ENCODE measurements at places on chromosomes 16 and 17. TPM values are rescaled to one million over a fixed set of nuclear protein-coding genes. Genes with fewer than 3 reads are reported as not detected.

- no peak for DNase-seq
These were observed 14.4 kb upstream of the EEF2K start for GRCh38 chr16:22191532-22192260.

- DNase-seq, result no peak
These were observed 33.1 kb upstream of the ST6GALNAC1 start for GRCh38 chr17:76676629-76677028.

- DNase-seq, result no peak
These were observed 61.6 kb downstream of the SKAP1 start for GRCh38 chr17:48368352-48368908.

DNA sequence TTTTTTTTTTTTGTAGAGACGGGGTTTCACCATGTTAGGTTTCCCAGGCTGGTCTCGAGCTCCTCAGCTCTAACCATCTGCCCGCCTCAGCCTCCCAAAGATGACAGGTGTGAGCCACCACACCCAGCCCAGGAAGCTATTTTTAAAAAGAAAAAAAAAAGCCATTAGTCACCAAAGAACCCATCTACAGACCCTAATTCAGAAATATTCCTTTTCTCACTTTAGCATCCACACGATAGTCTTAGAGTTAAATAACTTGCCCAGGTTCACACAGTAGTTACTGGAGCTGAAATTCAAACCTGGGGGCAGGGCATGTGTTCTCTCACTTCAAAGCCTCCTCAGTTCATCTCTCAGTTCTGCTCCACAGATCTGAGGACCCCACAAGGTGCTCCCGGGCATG is 70.3 kb upstream of the NOL11 start:
- DNase-seq, result no peak

DNA sequence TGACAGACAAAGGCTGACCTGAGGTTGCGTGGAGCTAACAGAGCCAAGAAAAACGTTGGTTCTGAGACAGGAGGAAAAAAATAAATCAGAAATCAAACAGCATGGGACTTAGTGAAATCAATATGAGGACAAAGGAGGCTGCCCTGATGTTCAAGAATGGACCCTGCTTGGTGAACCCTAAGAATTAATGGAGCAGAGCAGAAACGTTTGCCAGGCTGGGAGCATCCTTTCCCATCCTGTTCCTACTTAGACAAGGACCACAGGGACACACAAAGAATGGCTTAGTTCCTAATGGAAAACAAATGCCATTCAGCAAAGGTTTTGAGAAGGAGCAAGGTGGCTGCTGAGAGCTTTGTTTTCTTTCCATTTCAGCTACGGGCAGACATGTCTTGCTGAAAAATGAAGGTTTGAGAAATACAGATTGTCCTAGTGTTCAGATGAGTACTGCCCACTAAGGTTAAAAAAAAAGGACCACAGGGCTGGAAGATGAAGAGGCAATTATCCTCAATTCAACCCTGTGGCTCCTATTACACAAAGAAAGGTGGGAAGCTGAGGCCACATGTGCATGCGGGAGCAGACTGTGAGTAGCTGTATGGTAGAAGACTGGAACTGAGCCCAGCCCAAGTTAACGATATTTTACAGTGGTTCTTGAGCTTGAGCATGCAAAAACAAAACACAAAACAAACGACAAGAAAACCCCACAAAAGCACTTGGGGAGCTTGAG is 230.1 kb downstream of the SLC39A11 start:
- no peak for DNase-seq

DNA sequence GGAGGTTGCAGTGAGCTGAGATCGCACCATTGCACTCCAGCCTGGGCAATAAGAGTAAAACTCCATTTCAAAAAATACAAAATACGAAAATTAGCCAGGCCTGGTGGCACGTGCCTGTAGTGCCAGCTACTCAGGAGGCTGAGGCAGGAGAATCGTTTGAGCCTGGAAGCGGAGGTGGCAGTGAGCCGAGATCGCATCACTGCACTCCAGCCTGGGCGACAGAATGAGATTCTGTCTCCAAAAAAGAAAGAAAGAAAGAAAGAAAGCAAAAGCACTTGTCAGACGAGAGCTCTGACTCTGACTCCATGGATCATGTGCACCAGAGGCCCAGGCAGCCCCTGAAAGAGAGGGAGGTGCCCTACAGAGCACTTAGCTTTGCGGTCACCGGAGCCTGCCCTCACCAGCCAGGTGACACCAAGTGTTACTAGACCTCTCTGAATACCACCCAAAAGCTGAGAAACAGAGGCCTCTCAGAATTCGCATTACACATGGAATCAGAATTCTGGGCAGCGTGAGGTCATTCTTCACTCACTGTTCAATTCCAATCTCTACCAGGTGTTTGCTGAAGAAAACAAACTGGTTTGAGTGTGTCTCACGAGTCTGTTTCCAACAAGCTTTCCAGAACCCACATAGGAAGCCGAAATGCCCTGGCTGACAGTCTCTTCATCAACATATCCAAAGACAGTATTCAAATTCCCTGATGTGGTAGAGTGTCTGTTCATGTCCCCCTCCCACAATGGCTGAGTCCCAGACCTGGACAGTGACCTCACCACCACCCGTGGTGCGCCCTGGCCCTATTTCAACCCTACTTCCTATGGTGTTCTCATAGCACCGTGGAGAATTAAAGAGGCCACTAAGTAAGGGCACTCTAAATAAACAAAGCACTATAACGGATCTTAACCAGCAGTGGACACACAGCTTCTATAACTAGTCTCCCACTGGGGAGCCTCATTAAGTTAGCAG is 1.5 kb downstream of the FLCN start:
- no peak for DNase-seq

DNA sequence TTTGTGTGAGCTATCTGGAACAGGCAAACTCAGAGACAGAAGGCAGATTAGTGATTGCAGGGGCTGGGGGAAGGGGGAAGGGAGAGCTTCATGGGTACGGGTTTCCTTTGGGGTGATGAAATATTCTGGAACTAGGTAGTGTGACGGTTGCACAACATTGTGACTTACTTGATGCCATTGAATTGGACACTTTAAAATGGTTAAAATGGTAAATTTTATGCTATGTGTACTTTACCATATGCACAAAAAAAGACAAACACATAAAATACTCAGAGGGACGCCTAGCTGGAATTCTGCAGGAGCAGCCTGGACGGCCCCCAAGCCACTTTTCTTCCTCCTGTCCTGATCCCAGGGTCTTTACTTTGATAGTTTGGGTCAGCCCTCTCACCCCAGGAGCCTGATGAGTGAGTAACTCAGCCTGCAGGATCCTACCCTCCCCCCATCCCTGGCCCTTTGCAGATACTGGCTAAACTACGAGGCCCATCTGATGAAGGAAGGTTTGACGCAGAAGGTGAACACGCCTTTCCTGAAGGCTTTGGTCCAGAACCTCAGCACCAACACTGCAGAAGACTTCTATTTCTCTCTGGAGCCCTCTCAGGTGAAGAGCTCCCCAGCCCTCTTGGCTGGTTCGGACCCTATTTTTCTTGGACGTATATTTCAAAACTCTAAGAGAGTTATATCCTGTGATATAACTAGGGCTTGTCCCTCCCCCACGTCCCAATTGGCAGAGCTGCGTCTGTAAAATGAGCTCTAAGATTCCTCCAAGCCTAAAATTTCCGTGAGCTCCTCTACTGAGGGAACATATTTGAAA is 7.8 kb downstream of the ADGRG3 start:
- no peak for DNase-seq

- DNase-seq, result no peak
These were observed 21.5 kb upstream of the SPN start for GRCh38 chr16:29641561-29641960.

DNA sequence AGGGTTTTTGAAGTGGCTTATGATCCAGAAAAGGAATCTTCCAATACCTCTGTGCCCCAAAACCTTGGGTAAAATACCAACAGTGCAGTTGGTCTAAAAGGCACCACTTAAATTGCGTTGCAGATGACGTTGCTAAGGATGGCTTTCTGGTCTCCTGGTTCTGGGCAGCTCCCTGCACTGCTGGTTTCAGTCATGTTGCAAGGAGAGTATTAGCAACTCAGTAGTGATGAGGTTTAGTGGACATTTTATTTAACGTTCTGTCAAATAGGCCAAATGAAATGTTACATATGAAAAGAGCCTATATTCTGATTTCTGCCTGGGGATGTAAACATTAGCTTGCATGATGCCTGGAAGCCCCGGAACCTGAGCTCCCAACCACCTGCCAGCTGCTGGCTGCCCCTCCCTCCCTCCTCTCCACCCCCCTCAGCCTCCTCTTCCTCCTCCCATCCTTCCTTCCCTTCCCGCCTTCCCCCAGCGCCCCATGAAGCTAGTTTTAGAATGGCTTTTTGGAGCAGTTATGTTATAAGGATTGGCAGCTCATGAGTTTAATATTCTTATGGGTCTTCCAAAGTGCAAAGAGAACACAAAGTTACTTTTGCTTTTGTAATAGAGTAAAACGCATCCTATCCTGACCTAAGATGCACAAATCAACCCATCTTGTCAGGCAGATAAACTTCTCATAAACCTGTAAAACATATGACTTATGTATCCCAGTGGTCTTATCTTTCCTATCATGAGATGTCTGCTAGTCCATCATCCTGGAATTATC is 20.7 kb downstream of the CD7 start:
- no peak for DNase-seq

DNA sequence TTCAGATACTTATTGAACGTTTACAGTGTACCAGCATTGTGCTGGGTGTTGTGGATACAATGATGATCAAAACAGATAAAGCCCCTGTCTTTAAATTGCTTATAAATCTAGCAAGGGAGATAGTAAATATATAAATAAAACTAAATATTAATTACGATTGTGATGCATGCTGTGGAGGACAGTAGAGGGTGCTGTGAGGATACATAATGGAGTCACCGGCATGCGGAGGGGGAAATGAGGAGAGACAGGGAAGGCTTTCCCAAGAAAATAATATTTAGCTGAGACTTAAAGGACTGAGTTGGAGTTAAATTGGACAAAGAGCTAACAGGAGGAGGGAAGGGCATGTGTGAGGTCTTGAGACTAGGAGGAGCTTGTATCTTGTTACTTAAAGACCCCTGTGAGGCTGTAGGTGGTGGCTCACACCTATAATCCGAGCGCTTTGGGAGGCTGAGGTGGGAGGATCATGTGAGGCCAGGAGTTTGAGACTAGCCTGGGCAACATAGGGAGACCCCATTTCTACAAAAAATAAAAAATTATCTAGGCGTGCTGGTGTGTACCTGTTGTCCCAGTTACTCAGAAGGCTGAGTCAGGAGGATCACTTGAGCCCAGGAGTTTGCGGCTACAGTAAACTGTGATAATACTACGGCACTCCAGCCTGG is 2.4 kb downstream of the DHRS7B start:
- peak; percentile 55 for DNase-seq

GRCh38 chr17:27485125-27485524 is 28.9 kb downstream of the KSR1 start:
- no peak for DNase-seq

DNA sequence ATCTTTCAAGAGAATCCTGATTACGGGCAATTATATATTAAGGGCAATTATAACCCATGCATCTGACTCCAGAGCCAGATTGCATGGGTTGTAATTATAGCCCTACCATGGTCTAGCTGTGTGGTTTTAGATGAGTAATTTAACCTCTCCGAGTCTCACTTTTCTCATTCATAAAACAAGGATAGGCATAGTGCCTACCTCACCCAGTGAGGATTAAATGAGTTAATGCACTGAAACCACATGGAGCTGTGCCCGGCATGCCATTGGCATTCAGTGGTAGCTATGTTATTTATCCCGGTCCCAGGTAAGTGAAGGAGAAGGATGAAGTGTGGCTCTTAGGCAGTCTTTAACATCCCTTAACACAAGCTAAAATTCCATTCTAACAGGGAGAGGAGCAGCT is 6.3 kb downstream of the SNX20 start:
- DNase-seq, result no peak

DNA sequence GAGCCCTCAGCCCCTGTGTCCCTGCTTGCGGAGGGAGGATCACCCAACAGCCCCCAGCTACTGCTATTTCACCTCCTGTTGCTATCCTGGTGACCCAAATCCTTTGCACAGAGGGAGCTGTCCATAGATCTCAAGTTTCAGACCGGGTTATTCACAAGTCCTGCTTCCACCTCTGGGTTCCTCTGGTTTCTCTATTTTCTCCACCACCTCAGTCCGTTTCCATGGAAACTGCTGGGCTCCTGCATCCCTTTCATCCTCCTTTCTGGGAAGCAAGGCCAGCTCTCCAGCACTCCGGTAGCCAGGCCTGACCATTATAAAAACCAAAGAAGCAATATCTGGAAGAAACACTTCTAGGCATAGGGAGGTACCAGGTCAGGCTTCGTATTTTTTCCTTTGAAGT is 4.8 kb upstream of the CALB2 start:
- DNase-seq, result no peak

- DNase-seq, result no peak
These were observed 7.2 kb downstream of the NKD1 start for GRCh38 chr16:50555269-50555875.

GRCh38 chr16:1828645-1829410 is 1.8 kb downstream of the FAHD1 start:
- DNase-seq, result no peak

DNA sequence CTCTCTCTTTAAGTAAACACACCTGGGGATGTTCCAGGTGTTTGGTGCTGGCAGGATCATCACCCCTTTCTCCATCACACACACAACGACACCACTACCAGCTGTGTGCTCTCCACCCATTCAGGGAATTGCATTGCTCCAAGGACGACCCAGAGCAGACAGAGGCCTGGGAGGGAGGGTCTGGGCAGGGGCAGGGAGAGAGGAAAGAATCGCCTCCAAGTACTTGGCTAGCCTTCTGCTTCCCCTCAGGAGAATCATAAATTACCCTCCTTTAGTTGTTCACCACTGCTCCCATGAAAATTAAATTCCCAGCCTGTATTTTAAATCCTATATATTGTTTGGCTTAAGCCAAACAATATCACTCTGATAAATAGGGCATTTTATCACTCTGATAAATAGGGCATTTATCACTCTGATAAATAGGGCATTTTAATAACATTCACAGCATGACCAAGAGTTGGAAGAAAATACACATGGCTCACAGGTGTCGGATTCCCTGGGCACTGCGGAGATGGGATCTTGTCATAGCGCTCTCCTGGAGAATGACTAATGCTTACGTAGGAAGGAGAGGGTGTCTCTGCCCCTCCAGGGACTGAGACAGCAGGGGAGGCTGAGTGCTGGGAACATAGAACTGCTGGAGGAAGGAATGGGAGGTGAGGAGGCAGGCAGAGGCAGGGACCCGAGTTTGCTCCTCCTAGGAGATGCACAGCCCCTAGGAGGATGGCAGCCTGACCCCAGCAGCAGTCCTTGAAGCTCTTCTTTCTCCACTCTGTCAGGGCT is 673.6 kb downstream of the HS3ST4 start:
- no peak for DNase-seq

- DNase-seq, result no peak
These were observed 15.4 kb downstream of the RHBDL3 start for GRCh38 chr17:32281011-32281451.

- no peak for DNase-seq
These were observed 84.2 kb downstream of the MAP2K4 start for GRCh38 chr17:12104831-12105230.

GRCh38 chr16:50506543-50506937 is 41.7 kb upstream of the NKD1 start:
- no peak for DNase-seq

FOXF1 gene
- 0.02 TPM for polyA plus RNA-seq

IL17C gene
- not detected for polyA plus RNA-seq

NHLRC4 gene
- 0.70 TPM for polyA plus RNA-seq

ZNF785 gene
- 10.6 TPM for polyA plus RNA-seq
